ENCODE measurements at places on chromosomes 16 and 17.

- DNase-seq: no peak
Measured at GRCh38 chr17:7993972-7994589, 8.3 kb upstream of the GUCY2D start.

DNA sequence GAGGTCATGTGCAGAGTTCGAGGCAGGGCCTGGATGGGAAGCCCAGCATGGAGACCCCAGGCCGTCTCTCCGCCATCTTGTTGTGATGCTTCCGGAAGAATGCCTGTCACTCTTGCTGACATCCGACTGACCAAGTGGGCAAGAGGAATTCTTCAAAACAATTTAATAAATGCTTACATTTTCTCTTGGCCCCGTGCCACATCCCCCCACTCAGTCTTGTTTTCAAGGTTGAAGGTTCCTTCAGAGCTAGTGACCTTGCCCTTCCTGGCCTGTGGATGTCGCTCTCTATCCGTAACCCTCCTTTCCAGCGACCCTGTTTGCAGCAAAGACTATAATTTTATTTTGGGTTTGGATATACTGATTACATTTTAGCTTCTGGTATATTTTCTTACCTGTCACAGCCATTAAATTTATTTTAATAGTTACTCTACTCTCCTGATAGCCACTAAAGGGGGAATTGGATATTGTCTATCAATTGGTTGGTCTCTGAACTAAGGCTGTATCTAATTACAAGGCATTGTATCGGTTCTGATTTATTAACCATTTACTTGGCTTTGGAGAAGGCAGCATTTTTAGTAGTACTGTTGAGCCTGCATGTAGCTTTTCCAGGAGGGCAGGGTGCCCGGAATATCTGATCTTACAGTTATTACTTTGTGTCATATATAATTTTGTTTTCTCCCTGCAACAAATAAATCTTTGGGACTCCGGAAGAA, 264.5 kb downstream of the WWOX start:
- DNase-seq: no peak

- no peak for DNase-seq
Measured at GRCh38 chr16:24973809-24974461, 41.2 kb downstream of the ARHGAP17 start.

DNA sequence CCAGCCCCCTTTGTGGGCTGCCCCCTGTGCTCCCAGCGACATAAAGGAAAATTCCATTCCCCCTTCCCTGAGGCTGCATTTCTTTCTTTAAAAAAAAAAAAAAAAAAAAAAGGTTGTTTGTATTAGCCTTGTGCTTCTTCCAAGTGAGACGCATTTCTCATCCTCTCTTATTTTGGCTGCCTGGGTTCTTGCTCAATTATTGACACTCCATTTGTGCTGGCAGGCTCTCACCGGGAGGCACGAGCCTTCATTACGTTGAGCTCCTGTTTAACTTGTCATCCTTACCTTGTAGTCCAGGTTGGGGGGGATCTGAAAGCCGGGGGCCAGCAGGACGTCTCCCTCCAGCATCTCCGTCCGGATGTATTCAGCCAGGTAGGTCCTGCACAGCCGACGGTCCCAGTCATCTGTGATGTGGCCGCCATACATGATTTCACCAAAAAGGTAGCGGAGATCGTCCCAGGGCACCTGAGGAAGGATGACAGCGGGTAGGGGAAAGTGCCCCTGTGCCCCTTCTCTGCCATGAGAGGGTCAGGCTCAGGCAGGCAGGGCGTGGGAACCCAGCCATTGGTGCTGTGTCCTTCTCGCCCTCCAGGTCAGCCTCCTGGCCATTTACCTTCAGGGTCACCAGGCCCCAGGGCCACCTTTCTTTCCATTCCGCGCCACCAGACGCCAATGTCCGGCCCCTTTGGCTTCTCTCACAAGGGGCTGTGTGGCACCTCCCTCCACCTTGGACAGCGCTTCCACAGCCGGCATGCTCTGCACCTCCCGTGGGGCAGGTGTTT, 50.6 kb downstream of the PGS1 start:
- DNase-seq: no peak
